Large intestine (tissue), 12 donors: ENCODE measurements at places on chromosomes 4 and X.

DNA sequence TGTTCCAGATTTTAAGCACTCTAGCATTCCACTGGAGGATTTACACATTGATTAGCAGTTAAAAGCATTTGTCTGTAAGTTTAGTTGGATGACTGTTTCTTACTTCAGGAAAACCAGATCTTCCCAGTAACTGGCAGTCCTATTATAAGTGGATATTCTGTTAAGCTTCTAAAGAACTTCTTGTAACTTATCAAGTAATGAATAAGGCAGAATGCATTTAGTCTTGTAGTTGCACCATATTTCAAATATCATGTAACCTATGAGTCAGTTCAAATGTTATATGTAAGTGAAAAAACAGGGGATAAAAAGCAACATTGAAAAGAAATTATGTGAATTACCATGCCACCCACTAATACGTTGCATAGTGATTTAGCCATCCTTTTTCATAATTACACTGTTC lies 30.2 kb upstream of the TENM3 start:
- H3K36me3 ChIP-seq = no peaks in the 10 kb centered on the region
- DNase-seq = no peak
- no peak overlapping the region for H3K4me3 ChIP-seq
- H3K27ac ChIP-seq = no peak overlapping the region
- H3K4me1 ChIP-seq = peaks cover 11% of the 10 kb centered on the region

GRCh38 chr4:62661821-62662220 lies 1461.7 kb downstream of the ADGRL3 start:
- no peaks in the 10 kb centered on the region for H3K27me3 ChIP-seq
- H3K27ac ChIP-seq = no peak overlapping the region
- no peaks in the 10 kb centered on the region for H3K36me3 ChIP-seq

- H3K4me1 ChIP-seq = peaks cover 19% of the 10 kb centered on the region
- peak overlapping the region; percentile 54 for H3K27ac ChIP-seq
- H3K27me3 ChIP-seq = no peaks in the 10 kb centered on the region
- no peaks in the 10 kb centered on the region for H3K36me3 ChIP-seq
Observed at GRCh38 chrX:37679230-37679629, 6.4 kb upstream of the XK start.

DNA sequence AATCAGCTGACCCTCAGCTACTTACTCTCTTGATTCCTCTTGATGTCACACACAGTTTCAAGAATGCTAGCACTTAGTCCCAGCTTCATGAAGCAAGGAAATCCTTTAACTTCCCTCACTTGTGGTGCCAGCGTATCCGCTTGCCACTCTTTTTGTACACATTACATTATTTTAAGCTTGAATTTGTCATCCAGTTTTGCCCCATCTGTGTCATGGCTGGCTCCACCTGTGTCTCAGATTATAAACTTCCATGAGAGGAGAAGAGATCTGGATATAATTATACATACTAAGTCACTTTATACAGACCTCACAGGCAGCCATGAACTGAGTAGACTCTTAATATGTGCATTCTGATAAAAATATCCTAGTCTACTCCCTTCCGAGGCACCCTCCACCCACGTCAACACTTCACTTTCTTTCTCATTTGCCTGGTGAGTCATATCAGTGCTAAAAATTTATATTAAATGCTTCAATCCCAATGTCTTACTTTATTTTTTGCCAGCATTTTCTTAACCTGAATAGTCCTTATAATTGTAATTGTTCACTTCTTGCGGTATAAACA lies 35.1 kb downstream of the GABRA2 start:
- H3K36me3 ChIP-seq = no peaks in the 10 kb centered on the region
- no peaks in the 10 kb centered on the region for H3K4me1 ChIP-seq
- no peak overlapping the region for H3K27ac ChIP-seq

DNA sequence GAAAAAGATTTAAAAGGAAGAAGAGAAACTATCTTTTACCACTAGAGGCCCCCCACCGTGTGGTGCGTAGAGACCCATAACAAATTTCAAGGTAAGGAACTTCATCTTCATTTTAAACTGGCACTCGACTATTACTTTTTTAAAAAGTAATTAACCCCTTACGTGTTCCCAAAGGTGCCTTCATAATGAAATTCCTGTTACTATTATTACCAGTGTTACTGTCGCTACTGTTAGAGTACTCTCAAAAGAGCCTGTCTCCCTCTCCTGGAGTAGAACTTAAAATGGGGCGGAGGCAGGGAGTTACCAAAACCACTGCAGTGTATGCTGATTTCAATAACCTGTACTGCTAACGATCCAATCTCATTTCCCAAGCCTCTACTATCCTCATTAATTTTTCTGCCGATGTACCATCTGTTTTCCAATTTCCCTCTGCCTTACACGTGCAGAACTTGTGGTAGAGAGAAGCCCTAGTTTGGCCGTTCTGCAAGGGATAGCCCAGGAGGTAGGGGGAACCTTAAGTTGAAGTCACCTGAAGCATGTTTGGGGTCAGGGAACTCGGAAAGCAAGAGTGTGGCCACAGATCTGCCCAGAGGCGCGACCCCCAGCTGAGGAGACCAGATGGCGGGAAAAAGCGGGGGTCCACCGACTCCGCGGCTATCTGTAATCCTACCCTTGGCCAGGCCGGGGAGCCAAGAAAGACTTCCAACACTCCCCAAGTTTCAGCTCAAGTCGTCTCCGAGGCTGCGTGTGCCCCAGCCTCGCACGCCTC lies 720 bp upstream of the STK26 start:
- peak; percentile 20 for DNase-seq
- H3K4me1 ChIP-seq = peaks cover 3% of the 10 kb centered on the region
- H3K27me3 ChIP-seq = no peaks in the 10 kb centered on the region
- H3K27ac ChIP-seq = no peak overlapping the region
- no peaks in the 10 kb centered on the region for H3K36me3 ChIP-seq
- peak overlapping the region; percentile 64 for H3K4me3 ChIP-seq

DNA sequence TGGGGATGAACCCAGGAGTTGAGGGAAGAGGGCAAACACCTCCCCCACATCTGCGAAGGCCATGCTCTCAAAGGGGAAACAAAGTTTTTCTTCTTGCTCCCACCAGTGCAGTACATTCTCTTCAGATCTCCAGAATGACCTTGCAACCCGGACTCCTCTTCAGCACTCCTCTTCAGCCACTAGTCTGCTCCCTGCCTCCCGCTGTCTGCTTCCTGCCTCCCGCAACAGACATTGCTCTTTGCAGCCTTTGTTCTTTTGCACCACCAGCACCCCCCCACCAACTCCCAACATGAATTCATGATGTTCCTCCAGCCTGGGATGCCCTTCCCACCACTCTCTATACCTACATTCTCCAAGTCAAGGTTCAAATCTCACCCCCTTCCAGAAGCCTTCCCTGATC lies 32.1 kb downstream of the UTP14A start:
- peaks cover 6% of the 10 kb centered on the region for H3K4me1 ChIP-seq
- no peak overlapping the region for H3K4me3 ChIP-seq
- H3K27me3 ChIP-seq = peaks cover 7% of the 10 kb centered on the region
- H3K36me3 ChIP-seq = no peaks in the 10 kb centered on the region
- no peak overlapping the region for H3K27ac ChIP-seq
- no peak for DNase-seq

DNA sequence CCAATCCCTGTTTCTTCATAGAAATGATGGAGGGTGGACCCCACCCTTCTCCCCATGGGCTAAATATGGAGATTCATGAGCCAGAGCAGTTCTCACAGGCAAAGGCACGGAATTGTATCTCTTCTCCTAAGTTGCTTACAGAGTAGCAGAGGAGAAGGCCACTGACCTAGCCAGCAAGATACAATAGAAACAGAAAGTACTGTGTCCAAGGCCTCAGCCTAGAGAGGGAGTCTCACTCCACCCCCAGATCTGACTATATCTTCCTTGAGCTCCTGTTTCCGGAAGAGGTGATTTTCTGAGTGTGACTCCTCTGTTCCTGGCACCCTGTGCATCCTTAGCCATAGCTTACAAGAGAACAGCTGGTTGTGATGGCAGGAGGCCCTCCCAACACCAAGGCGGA lies at the start of gene FATE1:
Gene FATE1 (plus strand): TSS at position 284 of the 400 bp plus-strand sequence. CDS start 85 bp downstream, at position 369.
- H3K27me3 ChIP-seq = no peaks in the 10 kb centered on the region
- no peaks in the 10 kb centered on the region for H3K36me3 ChIP-seq
- no peak within 1 kb of the TSS for H3K27ac ChIP-seq
- no peaks in the 10 kb centered on the region for H3K4me1 ChIP-seq
- no peak for DNase-seq

GRCh38 chr4:108247387-108248049 lies 78.8 kb upstream of the LEF1 start:
- no peaks in the 10 kb centered on the region for H3K27me3 ChIP-seq
- peak; percentile 10 for DNase-seq
- no peaks in the 10 kb centered on the region for H3K4me1 ChIP-seq
- no peak overlapping the region for H3K4me3 ChIP-seq
- no peaks in the 10 kb centered on the region for H3K36me3 ChIP-seq
- H3K27ac ChIP-seq = no peak overlapping the region

- no peak overlapping the region for H3K4me3 ChIP-seq
- H3K27ac ChIP-seq = no peak overlapping the region
- no peaks in the 10 kb centered on the region for H3K36me3 ChIP-seq
- no peaks in the 10 kb centered on the region for H3K27me3 ChIP-seq
Observed at GRCh38 chrX:5341902-5342301, 886.8 kb downstream of the NLGN4X start.

DNA sequence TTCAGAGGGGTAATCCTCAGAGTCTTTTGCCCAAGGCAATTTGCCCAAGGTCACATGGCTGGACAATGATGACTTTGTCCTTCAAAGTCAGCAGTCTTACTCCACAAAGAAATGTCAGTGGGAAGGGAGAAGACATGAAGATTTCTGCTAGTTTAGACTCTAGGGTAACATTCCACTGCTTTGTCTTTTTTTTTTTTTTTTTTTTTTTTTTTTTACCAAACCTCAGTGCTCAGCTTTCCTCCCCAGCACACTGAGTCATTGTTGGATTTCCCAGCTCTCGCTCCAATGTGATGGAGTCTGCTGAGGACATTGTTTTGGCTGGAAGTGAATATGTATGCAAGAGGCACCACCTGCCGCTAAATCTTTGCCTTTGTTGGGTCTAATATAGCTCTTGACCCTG lies 7.2 kb upstream of the C1QTNF7 start:
- no peaks in the 10 kb centered on the region for H3K4me1 ChIP-seq
- H3K27ac ChIP-seq = no peak overlapping the region
- no peaks in the 10 kb centered on the region for H3K36me3 ChIP-seq
- H3K4me3 ChIP-seq = no peak overlapping the region
- no peaks in the 10 kb centered on the region for H3K27me3 ChIP-seq
- DNase-seq = no peak

GRCh38 chr4:68617003-68617698 lies 41.0 kb upstream of the UGT2B17 start:
- H3K36me3 ChIP-seq = no peaks in the 10 kb centered on the region
- DNase-seq = no peak

GRCh38 chrX:15116900-15117299 lies 153.0 kb downstream of the ASB9 start:
- no peak overlapping the region for H3K4me3 ChIP-seq
- no peaks in the 10 kb centered on the region for H3K4me1 ChIP-seq
- H3K27me3 ChIP-seq = no peaks in the 10 kb centered on the region
- no peak for DNase-seq
- H3K36me3 ChIP-seq = no peaks in the 10 kb centered on the region
- H3K27ac ChIP-seq = no peak overlapping the region

GRCh38 chr4:99763635-99764101 lies 53.0 kb upstream of the DAPP1 start:
- no peaks in the 10 kb centered on the region for H3K27me3 ChIP-seq
- no peak overlapping the region for H3K27ac ChIP-seq
- no peak for DNase-seq
- no peak overlapping the region for H3K4me3 ChIP-seq
- no peaks in the 10 kb centered on the region for H3K36me3 ChIP-seq
- no peaks in the 10 kb centered on the region for H3K4me1 ChIP-seq

- peaks cover 11% of the 10 kb centered on the region for H3K4me1 ChIP-seq
- DNase-seq = peak; percentile 46
- no peak overlapping the region for H3K4me3 ChIP-seq
- no peaks in the 10 kb centered on the region for H3K36me3 ChIP-seq
- H3K27me3 ChIP-seq = no peaks in the 10 kb centered on the region
Observed at GRCh38 chrX:50801135-50801534, 12.9 kb downstream of the SHROOM4 start.

DNA sequence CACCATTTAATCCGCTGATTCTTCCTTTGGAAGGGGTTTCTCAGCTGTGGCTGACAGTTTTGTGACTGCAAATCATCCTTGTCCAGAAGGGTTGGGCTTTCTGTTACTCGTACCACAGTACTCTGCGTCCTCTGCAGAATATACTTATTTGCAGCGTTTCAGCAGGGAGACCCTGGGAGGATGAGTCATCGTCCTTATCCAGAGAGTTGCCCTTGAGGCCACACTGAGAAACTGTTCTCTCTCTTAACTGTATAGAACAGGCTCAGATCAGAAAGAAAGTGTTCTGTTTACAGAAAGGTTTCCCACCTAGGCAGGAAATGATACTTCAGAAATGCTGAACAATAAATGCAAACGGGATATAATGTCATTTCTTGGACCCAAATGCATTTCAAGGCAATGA lies 47.8 kb upstream of the DDX53 start:
- H3K36me3 ChIP-seq = no peaks in the 10 kb centered on the region
- no peak overlapping the region for H3K4me3 ChIP-seq
- DNase-seq = no peak

GRCh38 chr4:6739920-6740319 lies 23.9 kb downstream of the BLOC1S4 start:
- no peaks in the 10 kb centered on the region for H3K36me3 ChIP-seq

- peak; percentile 43 for DNase-seq
- peaks cover 3% of the 10 kb centered on the region for H3K4me1 ChIP-seq
- no peak overlapping the region for H3K27ac ChIP-seq
- no peaks in the 10 kb centered on the region for H3K36me3 ChIP-seq
Observed at GRCh38 chrX:30971774-30972603, 82.9 kb upstream of the TAB3 start.

DNA sequence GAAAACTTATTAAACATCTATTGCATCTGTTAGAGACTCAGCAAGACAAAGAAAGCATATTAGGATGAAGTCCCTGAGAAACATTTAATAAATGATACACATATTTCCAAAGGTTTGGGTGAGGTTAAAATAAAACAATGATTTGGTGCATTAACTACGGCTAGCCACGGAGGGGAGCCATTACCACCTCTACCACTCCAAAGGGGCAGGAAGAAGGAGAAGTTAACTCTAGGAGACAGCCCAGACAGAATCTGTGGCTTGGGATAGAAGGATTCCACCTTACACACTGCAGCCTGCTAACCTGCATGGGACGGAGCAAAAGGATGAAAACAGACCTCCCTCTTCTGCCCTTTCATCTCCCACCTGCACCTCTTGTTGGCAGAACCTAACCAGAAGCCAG lies 189.1 kb upstream of the C1QTNF7 start:
- no peaks in the 10 kb centered on the region for H3K36me3 ChIP-seq
- no peak overlapping the region for H3K4me3 ChIP-seq
- H3K4me1 ChIP-seq = no peaks in the 10 kb centered on the region
- no peaks in the 10 kb centered on the region for H3K27me3 ChIP-seq

DNA sequence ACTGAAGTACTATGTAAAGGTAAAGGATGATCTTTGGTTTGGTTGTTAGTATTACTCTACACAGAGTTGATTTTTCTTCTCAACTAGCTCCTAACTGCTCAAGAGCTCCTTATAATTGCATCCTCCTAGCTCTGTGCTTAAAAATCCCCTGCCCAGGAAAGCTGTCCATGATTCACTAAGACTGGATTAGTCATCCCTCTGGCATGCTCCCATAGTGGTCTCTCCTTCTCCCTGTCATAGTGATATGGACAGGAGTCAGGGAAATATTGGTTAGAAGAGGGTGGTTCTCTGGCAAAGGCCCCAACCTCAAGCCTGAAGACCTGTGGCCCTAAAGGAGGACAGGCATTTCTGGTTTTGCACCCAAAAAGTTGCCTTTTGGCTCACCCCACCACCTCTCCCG lies 242.3 kb upstream of the KCNIP4 start:
- no peaks in the 10 kb centered on the region for H3K27me3 ChIP-seq
- DNase-seq = no peak
- no peaks in the 10 kb centered on the region for H3K4me1 ChIP-seq
- H3K27ac ChIP-seq = no peak overlapping the region
- H3K36me3 ChIP-seq = no peaks in the 10 kb centered on the region

- H3K4me1 ChIP-seq = peaks cover 11% of the 10 kb centered on the region
- DNase-seq = peak; percentile 31
- H3K27ac ChIP-seq = no peak overlapping the region
- no peak overlapping the region for H3K4me3 ChIP-seq
- no peaks in the 10 kb centered on the region for H3K36me3 ChIP-seq
Observed at GRCh38 chr4:185718578-185719499, 93.2 kb downstream of the SORBS2 start.
